CD14-positive monocyte (primary cell): ENCODE measurements at places on chromosomes 2 and 18. TPM values are rescaled to one million over a fixed set of nuclear protein-coding genes. Genes with fewer than 3 reads are reported as not detected.

GRCh38 chr2:47299555-47299954, 103.4 kb upstream of the MSH2 start:
- H3K27me3 ChIP-seq = no peaks in the 10 kb centered on the region
- peak; percentile 65 for DNase-seq
- H3K4me1 ChIP-seq = peaks cover 100% of the 10 kb centered on the region
- peak overlapping the region; percentile 51 for H3K27ac ChIP-seq

- H3K4me1 ChIP-seq = no peaks in the 10 kb centered on the region
- no peak for DNase-seq
Measured at GRCh38 chr2:6186332-6187151, 494.4 kb downstream of the SOX11 start.

- DNase-seq = peak; percentile 29
- H3K27ac ChIP-seq = peak overlapping the region; percentile 76
- H3K4me3 ChIP-seq = no peak overlapping the region
- H3K36me3 ChIP-seq = peaks cover 84% of the 10 kb centered on the region
- peaks cover 18% of the 10 kb centered on the region for H3K4me1 ChIP-seq
Measured at GRCh38 chr2:127486247-127487058, 39.8 kb downstream of the IWS1 start.

Gene PRADC1
- polyA plus RNA-seq = 33.3 TPM

DNA sequence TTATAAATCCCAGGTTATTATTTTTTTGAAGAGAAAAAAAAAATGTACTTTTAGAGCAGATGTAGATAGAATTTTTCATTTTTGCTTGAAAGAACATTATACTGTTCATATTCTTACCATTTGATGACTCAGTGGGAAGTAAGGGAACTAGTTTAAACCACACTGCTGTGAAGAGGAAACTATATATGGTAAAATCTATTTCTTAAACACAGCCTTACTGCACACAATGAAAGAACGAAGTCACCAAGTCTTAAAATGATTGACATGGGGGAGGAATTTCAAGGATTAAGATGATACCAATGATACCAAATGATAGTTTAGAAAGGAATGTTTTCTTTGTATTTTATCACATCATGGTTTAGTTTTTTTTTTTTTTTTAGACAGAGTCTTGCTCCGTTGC, 5.0 kb downstream of the ACTR2 start:
- no peaks in the 10 kb centered on the region for H3K27me3 ChIP-seq
- peaks cover 8% of the 10 kb centered on the region for H3K36me3 ChIP-seq
- DNase-seq = peak; percentile 64
- no peak overlapping the region for H3K4me3 ChIP-seq
- peaks cover 70% of the 10 kb centered on the region for H3K4me1 ChIP-seq
- peak overlapping the region; percentile 54 for H3K27ac ChIP-seq
